ENCODE measurements at places on chromosomes 5 and 9.

DNA sequence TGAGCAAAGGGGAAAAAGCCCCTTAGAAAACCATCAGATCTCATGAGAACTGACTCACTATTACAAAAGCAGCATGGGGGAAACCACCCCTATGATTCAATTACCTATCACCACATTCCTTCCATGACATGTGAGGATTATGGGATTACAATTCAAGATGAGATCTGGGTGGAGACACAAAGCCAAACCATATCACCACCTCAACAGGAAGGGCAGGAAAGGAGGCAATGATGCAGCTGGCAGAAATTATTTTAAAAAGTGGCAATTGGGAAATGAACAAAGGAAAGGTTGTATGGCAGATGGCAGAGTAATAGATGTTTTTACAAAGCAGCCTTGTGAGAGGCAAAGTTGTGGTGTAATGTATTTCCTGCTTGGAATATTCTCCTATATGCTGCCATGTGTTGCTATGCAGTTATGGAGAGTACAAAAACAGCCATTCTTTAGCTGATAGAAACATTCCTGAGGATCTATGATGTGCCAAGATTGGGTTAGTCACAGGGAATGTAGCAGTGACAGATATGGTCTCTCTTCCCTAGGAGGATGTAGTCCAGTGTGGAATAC is 138.8 kb downstream of the SMC2 start:
- no peak for DNase-seq

DNA sequence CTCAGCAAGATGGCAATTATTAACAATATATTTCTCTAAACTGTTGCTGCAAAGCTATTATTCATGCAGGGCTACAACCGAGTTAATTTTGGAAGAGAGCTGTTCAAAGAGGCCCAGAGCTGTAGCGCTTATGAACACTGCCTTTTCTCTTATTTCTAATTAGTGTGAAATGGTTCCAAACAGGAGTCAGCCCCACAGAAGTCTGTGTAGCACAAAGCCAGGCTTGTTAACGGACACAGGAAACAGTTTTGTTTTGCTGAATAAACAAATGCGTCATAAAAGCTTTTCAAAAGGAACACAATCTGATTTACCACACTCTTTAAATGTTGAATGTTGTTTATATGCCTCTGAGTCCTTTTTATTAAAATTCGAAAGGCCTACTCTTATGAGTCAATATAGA is 396.5 kb downstream of the ANXA1 start:
- DNase-seq = no peak

DNA sequence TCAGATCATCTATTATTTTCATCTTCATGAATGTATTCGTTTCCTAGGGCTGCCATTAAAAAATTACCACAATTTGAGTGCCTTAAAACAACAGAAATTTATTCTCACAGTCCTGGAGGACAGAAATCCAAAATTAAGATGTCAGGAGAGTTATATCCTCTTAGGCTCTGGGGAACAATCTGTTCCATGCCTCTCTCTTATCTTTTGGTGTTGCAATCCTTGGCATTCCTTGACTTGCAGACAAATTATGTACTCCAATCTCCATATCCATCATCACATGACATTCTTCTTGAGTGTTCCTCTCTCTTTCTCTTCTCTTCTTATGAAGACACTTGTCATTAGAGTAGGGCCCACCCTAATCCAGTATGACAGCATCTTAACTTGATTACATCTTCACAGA is 339.4 kb downstream of the EFNA5 start:
- DNase-seq = no peak

- DNase-seq = no peak
Measured at GRCh38 chr5:142808878-142809598, 38.9 kb downstream of the ARHGAP26 start.
